ENCODE measurements at places on chromosomes 1 and 21.

DNA sequence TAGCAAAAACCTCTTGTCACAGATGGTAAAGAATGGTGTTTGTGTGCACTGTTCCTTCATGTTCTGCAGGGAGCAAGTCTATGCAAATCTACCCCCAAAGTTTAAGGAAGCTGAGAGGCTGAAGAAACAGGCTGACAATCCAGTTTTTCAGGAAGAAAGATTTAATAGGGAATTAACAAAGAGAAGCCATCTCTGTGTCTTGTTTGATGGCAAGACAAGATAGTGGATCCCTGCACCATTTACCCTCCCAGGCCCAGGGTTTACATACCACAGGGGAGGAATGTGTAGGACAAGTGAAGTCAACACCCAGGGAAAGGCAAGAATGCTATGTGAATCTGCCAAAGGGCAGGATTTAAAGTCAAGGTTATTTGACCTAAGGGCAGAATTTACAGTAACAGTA, 48.1 kb upstream of the FNBP1L start:
- no peak for DNase-seq

DNA sequence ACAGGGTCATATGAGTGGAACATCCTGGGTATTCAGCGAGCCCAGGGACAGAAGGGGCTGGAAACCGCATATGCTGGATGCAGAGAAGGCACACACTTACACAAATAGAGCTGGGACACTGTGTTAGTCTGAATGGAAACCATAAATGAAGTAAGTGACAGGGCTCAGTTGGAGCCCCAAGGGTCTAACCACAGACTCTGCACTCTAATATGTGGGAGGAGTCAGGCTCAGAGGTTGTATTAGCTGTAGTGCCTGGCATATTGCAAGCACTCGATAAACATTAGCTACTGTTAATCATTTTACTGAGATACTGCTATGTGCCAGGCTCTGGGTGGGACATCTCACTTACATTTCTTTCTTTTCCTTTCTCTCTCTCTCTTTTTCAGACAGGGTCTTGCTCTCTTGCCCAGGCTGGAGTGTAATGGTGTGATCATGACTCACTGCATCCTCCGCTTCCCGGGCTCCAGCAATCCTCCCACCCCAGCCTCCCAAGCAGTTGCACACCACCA, 6.5 kb upstream of the OLIG1 start:
- DNase-seq = no peak

DNA sequence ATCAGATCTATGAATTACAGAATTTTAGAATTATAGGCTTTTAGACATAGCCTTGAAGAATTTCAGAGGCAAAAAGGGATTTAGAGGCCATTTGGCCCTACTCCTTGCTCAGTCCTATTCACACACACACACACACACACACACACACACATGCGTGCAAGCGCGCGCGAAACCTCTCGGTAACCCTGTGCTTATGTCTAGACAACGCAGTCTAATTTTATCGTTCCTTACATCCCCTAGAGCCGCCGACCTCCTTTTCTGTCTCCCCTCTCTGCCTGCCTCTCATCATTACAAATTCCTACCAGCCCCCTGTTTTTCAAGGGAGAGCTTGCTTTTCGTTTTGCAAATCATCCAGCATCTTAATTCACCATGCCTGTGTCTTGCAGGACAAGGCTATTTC, 252.1 kb downstream of the FOXD2 start:
- no peak for DNase-seq

GRCh38 chr1:50976111-50976889, 6.3 kb downstream of the CDKN2C start:
- no peak for DNase-seq
